Peyer's patch (tissue), 4 donors: ENCODE measurements at places on chromosomes 7 and 10. TPM values are rescaled to one million over a fixed set of nuclear protein-coding genes. Genes with fewer than 3 reads are reported as not detected.

- no peak overlapping the region for H3K27ac ChIP-seq
- no peaks in the 10 kb centered on the region for H3K4me1 ChIP-seq
- no peak overlapping the region for H3K4me3 ChIP-seq
- DNase-seq, result no peak
- H3K27me3 ChIP-seq, result no peaks in the 10 kb centered on the region
Measured at GRCh38 chr7:111329367-111330234, 232.7 kb downstream of the IMMP2L start.

GDF2 gene
- total RNA-seq, result not detected

DNA sequence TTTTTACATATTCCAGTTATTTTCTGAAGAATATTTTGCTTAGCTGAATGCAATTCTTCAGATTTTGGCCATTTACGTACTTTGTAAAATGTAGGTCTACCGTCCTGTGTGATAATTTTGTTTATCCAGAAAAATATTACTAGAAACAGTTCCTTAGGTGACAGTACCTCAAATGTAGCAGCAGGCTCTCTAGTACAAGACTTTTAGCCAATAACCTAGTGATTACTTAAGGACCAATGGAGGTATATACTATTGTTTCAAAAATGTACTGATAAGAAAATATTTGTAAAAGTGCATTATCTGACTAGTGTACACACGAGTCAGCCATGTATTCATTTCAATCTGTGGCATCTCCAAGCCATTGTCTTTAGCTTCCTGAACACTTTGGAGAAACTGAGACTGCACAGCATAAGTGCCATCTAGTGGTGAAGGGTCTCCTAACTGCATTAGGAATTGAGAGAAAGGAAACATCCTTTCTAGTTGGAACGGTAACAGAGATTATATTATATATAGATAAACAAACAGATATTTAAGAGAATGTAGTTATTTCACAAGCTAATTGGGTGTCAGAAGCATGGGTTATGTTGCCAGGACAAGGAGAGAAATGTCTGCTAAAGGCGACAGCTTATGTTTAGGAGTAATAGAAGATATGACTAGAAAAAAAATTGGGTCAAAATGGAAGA lies 23.7 kb downstream of the RTKN2 start:
- DNase-seq, result peak; percentile 79
- H3K36me3 ChIP-seq, result no peaks in the 10 kb centered on the region
- H3K4me3 ChIP-seq, result no peak overlapping the region

DNA sequence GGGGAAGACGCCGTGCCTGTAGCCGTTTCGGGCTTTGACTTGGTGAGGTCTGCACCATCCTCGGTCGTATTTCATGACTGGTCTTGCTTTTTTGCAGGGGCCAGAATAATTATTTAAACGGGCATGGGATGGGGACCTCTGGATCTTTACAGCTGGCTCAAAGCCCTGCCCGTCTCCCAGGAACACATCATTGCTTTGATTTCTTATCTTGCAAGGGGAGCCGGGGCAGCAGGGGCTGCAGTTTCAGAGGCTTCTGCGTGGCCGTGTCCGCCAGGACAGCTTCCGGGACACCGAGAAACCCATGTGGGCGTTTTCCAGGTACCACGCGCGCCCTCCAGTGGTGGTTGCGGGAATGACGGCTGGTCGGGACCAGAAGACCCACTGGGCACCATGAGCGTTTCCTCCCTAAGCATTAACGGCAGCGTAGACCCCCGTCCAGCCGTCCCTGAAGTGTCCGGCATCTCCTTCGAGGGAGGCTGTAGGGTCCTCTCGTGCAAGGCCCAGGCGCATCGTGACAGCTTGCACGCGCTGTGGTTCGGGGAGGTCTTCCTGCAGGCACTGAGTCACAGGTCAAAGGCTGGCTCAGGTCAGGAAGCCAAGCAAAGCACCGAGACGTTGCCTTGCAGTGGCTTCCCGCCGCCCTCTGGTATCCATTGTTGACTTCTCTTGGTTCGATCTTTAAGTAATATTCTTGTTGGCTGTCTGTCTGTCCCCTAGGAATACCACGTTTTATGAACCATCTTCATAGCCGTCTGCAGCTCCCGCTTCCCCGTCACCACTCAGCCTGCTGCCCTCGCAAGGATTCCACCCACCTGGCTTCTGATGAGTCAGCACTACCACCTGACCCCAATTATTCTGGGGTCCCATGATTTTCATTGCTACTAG lies 16.2 kb upstream of the ZFAND2A start:
- H3K27ac ChIP-seq, result peak overlapping the region; percentile 49
- H3K27me3 ChIP-seq, result no peaks in the 10 kb centered on the region
- H3K4me3 ChIP-seq, result peak overlapping the region; percentile 49

SPDYE2 gene
- total RNA-seq, result not detected

DNA sequence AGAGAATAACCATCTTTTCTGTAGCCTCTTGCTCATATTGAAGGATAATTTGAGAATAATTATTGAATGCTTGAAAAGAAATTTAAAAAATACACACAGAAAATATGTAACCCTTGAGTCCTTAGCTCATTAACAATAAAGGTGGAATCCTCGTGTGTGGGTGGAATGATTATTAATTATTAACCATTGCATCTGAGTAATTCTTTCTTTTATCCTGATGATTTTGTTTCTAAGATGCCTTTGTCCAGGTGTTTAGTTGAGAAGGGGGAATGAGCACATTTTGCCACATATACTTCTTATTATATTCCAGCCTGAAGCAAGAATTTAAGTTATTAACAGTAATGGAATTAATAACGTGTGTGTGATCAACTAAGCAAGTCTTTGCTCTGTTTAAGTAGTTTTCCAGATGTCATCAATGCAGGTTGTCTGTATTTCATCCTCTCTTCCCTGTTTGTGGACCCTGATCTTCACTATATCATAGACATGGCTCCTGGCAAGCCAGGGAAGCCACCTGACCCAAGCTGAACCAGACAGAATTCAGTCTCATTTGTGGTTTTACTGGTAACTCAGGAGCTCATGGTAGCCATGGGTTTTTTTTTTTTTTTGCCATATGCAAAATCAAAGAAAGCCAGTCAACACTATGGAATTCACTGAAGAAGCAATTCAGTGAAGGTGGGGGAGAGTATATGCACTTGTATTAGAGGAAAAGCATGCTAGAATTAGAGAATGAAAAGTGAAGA lies 144.3 kb downstream of the KIF20B start:
- no peaks in the 10 kb centered on the region for H3K27me3 ChIP-seq
- no peak overlapping the region for H3K27ac ChIP-seq
- H3K4me3 ChIP-seq, result no peak overlapping the region
- H3K36me3 ChIP-seq, result no peaks in the 10 kb centered on the region
- no peaks in the 10 kb centered on the region for H3K4me1 ChIP-seq

GRCh38 chr7:92259610-92260247 lies 14.0 kb downstream of the ANKIB1 start:
- no peak overlapping the region for H3K4me3 ChIP-seq
- no peaks in the 10 kb centered on the region for H3K36me3 ChIP-seq
- no peak overlapping the region for H3K27ac ChIP-seq
- DNase-seq, result no peak

GRCh38 chr10:129004398-129004797 lies 462.6 kb upstream of the MGMT start:
- H3K27ac ChIP-seq, result no peak overlapping the region
- H3K27me3 ChIP-seq, result no peaks in the 10 kb centered on the region
- H3K4me3 ChIP-seq, result no peak overlapping the region
- H3K36me3 ChIP-seq, result no peaks in the 10 kb centered on the region
- H3K4me1 ChIP-seq, result no peaks in the 10 kb centered on the region

DNA sequence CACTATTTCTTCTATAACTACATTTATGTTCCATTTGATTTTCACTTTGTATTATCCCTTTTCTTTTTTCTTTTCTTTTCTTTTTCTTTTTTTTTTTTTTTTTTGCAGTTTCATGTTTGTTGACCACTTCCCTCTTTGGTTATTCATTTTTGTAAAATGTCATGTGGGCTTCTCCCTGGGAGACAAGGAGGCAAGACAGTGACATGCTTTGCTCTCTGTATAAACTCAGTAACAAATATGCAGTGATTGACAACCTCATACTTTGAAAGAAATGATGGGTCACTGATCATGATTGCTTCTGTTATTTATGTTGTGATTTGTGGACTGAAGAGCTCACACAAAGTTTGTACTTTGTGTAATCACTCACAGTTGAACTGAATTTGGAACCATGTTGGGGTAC lies 90.2 kb upstream of the ABI1 start:
- no peak overlapping the region for H3K27ac ChIP-seq
- H3K27me3 ChIP-seq, result no peaks in the 10 kb centered on the region
- no peak overlapping the region for H3K4me3 ChIP-seq
- DNase-seq, result no peak
- no peaks in the 10 kb centered on the region for H3K36me3 ChIP-seq

DNA sequence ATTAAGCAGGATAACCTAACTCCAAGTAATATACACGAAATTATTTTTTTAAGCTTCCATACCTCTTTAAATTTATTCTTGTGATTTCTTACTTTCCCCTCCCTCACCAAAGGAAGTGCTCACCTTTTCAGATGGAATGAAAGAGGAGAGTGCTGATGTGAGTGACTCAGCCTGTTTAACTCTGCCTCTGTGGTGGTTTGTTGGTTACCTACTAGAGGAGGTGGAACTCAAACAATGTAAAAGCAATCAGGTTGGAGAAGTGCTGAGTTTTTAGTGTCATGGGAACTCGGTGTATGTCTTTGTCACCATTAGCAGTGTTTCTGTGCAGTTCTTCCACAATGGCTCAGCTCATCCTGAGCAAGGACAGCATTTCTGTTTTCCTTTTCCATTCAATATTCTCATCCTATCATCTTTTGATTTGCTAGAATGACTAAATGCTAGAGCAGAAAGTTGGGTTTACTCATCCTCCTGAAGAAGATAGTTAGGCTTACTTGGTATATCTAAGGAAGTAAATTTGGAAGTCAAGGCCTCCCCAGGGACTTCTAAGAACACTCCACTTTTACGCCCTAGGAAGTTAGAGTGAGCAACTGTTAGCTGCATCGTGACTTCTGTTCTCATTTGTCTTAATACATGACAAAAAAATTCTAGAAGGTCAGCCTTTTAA lies 6.0 kb downstream of the ADD3 start:
- H3K27ac ChIP-seq, result no peak overlapping the region
- no peaks in the 10 kb centered on the region for H3K27me3 ChIP-seq
- H3K4me3 ChIP-seq, result no peak overlapping the region
- no peaks in the 10 kb centered on the region for H3K36me3 ChIP-seq
- H3K4me1 ChIP-seq, result no peaks in the 10 kb centered on the region

DNA sequence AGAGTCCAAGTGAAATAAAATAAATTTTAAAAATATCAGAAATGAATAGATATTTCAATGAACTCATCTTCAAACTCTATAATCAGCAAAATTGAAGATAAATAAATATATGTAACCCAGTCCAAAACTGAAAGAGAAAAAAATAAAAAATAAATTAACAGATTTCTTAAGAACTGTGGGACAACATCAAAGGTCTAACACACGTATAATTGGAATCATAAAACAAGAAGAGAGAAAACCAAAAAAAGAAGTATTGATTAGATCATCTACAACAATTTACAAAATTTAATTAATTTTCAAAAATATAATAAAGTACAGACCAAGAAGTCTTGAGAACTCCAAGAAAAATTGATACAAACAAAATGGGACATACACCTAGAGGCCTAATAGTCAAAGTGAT lies 625.8 kb upstream of the SORCS1 start:
- H3K4me3 ChIP-seq, result no peak overlapping the region
- H3K36me3 ChIP-seq, result no peaks in the 10 kb centered on the region
- no peak overlapping the region for H3K27ac ChIP-seq
- H3K27me3 ChIP-seq, result no peaks in the 10 kb centered on the region

IGFBP3 gene
- 82.2 TPM for total RNA-seq

DNA sequence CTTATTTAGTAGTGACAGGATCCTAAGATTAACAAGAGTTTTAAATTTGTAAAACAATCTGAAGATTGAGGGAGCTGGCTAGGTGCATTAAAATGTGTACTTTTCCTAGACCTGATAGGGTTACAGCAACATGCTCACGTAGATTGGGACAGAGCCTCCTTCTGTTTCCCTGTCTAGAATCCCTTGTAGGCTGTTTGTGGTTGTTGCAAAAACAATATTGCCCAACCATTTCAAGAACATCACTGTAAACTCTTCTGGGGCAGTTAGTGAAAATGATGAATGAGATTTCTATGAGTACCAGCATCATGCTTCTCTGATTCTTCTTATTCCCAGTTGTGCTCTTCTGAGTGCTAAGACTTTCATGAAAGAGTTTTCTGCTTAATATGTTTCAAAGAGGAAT lies 14.7 kb upstream of the CPED1 start:
- DNase-seq, result no peak
- no peaks in the 10 kb centered on the region for H3K36me3 ChIP-seq
- no peaks in the 10 kb centered on the region for H3K4me1 ChIP-seq
- H3K4me3 ChIP-seq, result no peak overlapping the region
- no peaks in the 10 kb centered on the region for H3K27me3 ChIP-seq
- H3K27ac ChIP-seq, result no peak overlapping the region

GRCh38 chr7:3836855-3837254 lies 535.8 kb downstream of the SDK1 start:
- no peaks in the 10 kb centered on the region for H3K27me3 ChIP-seq
- DNase-seq, result no peak
- H3K27ac ChIP-seq, result no peak overlapping the region
- H3K36me3 ChIP-seq, result no peaks in the 10 kb centered on the region
- no peaks in the 10 kb centered on the region for H3K4me1 ChIP-seq

HTR5A gene
- total RNA-seq, result not detected

DNA sequence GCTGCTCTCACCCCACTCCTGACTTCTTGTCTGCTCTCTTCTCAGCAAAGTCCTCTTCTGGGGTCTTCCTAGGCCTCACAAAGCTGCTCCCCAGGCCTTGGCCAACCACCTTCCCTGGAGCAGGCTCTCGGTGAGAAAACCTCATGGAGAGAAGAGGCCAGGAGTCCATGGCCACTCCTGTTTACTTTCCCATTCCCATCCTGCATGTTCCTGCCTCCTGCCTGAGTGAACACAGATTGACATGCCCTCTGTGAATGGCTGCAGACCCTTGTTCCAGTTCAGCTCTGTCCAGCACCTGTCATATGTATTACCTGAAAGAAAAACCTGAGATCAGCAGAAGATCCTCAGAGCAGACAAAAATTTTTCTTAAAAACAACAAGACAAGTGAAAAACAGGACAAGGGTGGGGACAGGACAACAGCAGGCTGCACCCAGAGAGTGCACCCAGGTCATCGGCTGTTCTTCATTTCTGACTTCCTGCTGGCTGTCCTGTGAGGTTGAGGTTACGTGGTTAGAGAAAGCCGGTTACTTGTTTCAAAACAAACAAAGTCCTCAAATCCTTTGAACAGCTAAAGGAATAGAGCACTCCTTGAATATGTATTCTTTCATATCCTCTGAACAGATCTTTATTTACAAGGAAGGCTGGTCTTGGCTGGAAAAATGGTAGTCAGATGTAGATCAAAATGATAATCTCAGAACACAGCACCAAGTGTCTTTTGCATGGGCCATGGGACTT lies 34.0 kb upstream of the DLD start:
- H3K27me3 ChIP-seq, result no peaks in the 10 kb centered on the region
- no peaks in the 10 kb centered on the region for H3K36me3 ChIP-seq
- H3K4me1 ChIP-seq, result peaks cover 6% of the 10 kb centered on the region
- H3K27ac ChIP-seq, result peak overlapping the region; percentile 69

- H3K36me3 ChIP-seq, result no peaks in the 10 kb centered on the region
- DNase-seq, result no peak
- H3K27ac ChIP-seq, result no peak overlapping the region
- H3K4me1 ChIP-seq, result no peaks in the 10 kb centered on the region
- no peak overlapping the region for H3K4me3 ChIP-seq
Measured at GRCh38 chr10:74432841-74433594, 282.0 kb downstream of the ADK start.

- H3K27ac ChIP-seq, result no peak overlapping the region
- no peaks in the 10 kb centered on the region for H3K36me3 ChIP-seq
- no peak overlapping the region for H3K4me3 ChIP-seq
- DNase-seq, result no peak
- no peaks in the 10 kb centered on the region for H3K27me3 ChIP-seq
Measured at GRCh38 chr10:15200626-15201025, 32.1 kb upstream of the NMT2 start.

AKR1D1 gene
- total RNA-seq, result not detected

HOXA9 gene
- total RNA-seq, result 25.7 TPM
